T-helper 9 cell (primary cell): ENCODE measurements at places on chromosomes 2 and 18.

DNA sequence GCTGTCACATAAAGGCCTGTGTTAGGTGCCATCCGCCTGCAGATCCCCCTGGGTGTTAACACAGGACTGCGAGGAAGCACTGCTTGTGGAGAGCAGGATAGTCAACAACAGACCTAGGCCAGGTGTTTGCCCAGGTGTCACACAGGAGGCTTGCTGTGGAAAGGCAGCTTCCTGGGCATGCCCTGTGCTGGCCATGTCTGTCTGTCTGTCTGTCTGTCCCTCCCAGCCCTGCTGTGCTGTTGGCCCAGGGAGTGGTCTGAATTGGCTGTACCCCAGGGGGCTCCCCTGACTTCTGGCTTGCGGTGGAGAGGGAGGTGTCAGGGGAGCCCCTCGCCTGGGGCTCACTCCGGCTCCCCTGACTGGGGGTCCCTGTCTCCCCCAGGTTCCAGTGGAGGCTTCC lies 53.2 kb downstream of the SH3BP4 start:
- no peak for DNase-seq

DNA sequence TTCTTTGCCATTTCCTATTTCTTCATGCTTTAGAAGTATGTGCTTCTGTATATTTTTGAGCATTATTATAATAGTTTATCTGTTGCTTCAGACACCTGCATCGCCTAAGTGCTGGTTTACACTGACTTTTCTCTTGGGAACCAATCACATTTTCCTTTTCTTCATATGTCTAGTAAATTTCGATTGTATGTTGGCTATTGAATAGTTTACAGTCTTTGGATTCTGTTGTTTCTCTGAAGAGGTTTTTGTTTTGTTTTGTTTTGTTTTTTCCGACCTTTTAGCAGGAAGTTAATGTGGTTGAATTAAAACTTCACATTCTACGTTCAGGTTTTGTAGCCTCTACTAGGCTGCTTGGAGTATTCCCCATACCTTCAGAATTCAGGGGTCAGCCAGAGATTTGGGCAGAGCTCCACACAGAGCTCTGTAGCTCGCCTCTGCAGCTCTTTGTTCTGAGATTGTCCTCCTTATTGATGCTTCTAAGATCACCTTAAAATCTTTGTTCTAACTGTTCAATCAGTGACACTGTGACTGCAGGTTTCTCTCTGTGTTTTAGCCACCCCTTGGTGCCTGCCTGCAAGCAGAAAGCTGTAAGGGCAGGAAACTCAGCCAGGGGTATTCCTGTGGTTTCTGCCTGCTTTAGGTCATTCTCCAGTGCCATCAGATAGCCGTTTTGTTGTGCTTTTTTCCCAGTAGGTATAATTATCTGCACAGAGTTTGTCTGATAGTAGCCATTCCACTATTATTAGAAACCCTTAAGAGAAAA lies 83.4 kb downstream of the FAM168B start:
- no peak for DNase-seq

DNA sequence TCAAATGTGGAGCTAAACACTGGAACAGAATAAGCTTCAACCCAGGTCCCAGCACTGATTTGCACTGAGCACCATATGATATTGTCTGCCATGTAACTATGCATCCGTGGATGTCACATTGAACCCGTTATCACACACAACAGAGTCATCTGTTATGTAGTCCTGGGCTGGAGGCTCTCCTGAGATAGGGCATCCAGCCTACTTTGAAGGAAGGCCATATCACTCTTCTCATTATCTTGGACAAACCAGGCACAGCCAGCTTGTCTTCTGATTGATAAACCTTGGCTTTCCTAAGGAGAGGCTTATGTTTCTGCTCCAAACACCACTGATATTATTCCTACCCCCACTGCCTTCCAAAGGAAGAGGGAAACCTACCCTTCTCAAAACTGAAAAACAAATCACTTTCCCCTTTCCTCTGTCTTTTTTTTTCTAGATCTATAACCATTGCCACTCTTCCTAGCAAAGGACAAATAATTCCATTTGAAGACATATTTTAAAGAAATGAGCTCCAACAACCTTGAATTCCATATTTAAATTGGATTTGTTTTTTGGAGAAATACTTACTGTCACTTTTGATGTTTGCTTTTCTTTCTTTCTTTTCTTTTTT lies 16.4 kb downstream of the RSAD2 start:
- DNase-seq: no peak

DNA sequence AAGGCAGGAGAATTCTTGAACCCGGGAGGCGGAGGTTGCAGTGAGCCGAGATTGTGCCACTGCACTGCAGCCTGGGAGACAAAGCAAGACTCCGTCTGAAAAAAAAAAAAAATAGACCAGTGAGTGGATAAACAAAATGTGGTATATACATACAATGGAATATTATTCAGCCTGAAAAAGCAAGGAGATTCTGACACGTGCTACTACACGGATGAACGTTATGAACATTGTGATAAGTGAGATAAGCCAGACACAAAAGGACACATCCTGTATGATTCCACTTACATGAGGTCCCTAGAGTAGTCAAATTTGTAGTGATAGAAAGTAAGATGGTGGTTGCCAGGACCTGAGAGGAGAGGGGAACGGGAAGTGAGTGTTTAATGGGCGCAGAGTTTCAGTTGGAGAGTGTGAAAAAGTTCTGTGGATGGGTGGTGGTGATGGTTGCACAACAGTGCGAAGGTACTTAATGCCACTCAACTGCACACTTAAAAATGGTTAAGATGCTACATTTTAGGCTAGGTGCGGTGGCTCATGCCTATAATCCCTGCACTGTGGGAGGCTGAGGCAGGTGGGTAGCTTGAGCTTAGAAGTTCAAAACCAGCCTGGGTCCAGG lies 38.3 kb downstream of the NIFK start:
- DNase-seq: no peak

- no peak for DNase-seq
Measured at GRCh38 chr18:59387687-59388565, 28.9 kb upstream of the LMAN1 start.

GRCh38 chr2:177474998-177475397 lies 82.4 kb downstream of the AGPS start:
- no peak for DNase-seq

DNA sequence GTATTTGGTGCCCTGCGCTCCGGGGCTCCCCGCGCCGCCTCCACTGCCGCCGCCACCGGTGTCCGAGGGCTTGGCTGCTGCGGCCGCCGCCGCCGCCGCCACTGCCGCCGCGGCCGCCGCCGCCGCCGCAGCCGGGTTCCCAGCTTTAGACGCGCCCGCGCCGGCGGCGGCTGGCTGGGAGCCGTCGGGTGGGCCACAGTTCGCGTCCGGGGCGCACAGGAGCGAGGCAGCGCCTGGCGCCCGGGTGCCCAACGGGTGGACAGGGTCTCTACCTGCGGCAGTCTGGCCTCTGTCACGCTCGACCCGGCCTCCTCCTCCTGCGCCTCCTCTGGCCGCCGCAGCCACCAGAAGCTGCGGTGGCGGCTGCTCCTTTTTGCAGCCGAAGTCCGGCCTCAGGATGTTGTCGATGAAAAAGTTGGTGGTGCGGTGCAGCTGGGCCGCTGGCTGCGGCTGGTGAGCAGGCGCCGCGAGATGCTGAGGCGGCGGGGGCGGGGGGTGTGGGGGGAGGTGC lies 951 bp downstream of the EN1 start:
- DNase-seq: no peak

DNA sequence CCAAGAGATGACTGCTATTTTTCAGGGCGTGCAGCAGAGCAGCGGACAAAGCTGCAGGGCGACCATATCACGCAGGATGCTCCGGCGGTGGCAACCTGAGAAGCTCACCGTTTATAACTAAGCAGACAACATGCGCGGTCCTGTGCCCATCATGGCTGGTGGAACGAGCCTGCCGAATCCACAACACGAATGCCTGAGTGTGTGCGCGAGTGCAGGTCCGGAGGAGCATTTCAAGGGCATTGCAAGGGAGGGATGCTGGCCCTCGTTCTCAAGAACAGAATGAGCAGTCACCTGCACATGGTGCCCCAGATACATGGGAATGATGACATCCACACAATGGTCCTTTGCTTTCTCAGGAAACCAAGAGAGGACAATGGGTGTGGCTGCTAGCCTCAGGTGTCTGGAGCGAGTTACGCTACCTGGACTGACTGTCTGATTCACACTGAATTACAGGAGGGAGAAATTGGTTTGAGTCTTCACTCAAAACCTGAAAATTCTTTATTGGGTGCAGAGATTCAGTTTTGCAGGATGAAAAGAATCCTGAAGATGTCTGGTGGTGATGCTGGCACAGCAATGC lies 39.8 kb downstream of the TBC1D8 start:
- no peak for DNase-seq

DNA sequence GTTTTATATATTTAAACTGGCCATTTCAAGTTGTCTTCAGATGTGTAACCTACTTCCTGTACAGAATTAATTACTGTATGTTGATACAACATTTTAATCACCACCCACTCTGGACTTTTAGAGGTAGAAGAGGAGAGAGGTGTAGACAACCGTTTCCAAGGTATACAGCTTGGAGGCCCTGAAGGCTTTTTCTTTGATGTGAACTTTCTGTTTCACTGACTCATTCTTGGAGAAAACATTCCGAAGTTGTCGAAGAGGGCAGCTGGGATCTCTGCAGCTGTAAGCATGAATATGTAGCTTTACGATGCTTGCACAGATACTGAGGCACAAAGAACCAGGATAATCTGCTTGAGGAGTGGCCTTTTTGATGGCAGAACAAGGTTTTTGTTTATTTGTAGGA lies 137.0 kb downstream of the NCKAP5 start:
- DNase-seq: no peak

- no peak for DNase-seq
Measured at GRCh38 chr2:215888680-215889079, 124.7 kb downstream of the MREG start.

GRCh38 chr18:48119204-48119603 lies 188.7 kb upstream of the SMAD2 start:
- no peak for DNase-seq
